ENCODE measurements at places on chromosomes 5 and 9. TPM values are rescaled to one million over a fixed set of nuclear protein-coding genes. Genes with fewer than 3 reads are reported as not detected.
A peak's percentile ranks its signal among the peaks of the same experiment; 100 is the strongest.

- H3K27me3 ChIP-seq = no peaks in the 10 kb centered on the region
- DNase-seq = peak; percentile 14
- no peak overlapping the region for H3K27ac ChIP-seq
- H3K36me3 ChIP-seq = no peaks in the 10 kb centered on the region
- H3K4me1 ChIP-seq = peaks cover 13% of the 10 kb centered on the region
Measured at GRCh38 chr9:83473488-83473971, 64.7 kb downstream of the FRMD3 start.

- no peaks in the 10 kb centered on the region for H3K27me3 ChIP-seq
- no peak overlapping the region for H3K4me3 ChIP-seq
- no peak for DNase-seq
Measured at GRCh38 chr9:124741662-124742061, 29.4 kb downstream of the NR6A1 start.

DNA sequence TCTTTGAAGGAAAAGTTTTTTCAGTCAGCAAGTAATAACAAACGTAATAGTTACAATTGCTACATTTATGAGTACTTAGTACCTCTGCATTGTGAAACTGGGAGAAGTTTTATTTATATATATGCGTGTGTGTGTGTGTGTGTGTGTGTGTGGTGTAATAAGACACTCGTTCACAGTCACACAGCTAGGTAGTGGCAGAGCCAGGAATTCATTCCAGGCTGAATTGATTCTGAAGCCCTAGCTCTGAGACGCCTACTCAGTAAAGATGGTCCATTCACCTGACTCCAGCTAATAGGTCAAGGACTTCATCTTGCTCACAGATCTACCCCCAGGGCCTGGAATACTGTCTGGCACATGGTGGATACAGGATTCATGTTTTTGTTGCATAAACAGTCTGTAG, 13.6 kb upstream of the CAST start:
- DNase-seq = peak; percentile 64
- no peaks in the 10 kb centered on the region for H3K36me3 ChIP-seq
- H3K4me1 ChIP-seq = peaks cover 16% of the 10 kb centered on the region
- no peak overlapping the region for H3K4me3 ChIP-seq

DNA sequence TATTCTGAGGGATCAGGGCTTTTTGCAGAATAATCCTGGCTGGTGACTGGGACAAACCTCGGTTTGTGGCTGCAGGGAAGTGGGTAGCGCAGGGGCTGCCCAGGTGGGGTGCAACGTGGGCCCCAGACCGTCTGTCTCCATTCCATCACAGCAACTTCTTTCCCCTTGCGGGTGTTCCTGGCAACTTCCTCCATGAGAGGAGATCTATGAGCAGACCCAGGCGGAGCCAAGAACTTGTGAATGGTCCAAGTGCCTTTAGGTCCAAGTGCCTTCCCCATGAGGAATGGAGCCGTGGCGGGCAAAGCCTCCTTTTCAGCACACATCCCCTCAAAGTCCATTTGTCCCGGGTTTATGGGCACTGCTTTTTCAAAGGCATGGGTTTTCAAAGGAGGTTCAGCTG, 136.5 kb downstream of the PHF2 start:
- no peaks in the 10 kb centered on the region for H3K36me3 ChIP-seq
- no peaks in the 10 kb centered on the region for H3K4me1 ChIP-seq
- DNase-seq = no peak
- no peaks in the 10 kb centered on the region for H3K27me3 ChIP-seq

DNA sequence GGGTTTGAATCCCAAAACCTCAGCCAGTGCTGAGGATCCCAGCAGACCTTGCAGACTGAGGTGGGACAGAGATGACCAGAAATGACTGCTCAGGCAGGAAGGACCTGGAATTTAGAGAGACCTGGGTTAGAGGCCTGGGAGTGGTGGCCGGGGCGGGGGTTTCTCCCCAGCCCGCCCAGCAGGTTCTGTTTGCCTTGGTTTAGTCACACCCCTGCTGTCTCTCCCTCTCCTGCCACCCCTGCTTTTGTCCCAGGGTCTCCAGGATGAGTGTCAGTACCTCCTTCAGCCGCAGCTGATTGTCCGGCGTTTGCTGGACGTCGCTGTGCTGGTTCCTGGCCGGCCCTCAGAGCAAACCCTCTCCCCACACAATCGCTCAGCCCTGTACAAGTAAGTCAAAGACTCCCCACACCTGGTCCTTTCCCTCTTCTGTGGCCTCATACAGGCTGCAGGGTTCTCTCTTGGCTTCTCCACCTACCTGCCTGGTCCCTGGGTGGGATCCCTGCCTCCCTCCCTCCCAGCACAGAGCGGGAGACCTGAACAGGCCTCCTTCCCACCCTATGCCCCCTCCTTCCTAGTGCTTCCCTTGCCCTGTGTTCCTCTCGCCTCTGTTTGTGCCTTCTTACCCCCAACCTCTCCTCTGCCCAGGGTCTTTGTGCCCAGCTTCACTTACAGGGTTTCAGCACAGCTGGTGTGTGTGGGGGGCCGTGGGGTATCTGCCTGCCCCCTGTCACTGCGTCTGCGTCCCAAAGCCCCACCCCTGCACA, 12.0 kb downstream of the TMEM8B start:
- no peak for DNase-seq
- H3K4me1 ChIP-seq = peaks cover 11% of the 10 kb centered on the region
- no peak overlapping the region for H3K4me3 ChIP-seq
- H3K36me3 ChIP-seq = no peaks in the 10 kb centered on the region
- peaks cover 10% of the 10 kb centered on the region for H3K27me3 ChIP-seq
- H3K27ac ChIP-seq = no peak overlapping the region

- H3K36me3 ChIP-seq = no peaks in the 10 kb centered on the region
- H3K27me3 ChIP-seq = no peaks in the 10 kb centered on the region
- DNase-seq = no peak
- no peak overlapping the region for H3K4me3 ChIP-seq
Measured at GRCh38 chr9:13450723-13451122, 171.2 kb upstream of the MPDZ start.

The SPINK13 gene
- not detected for total RNA-seq

The CCL27 gene
- 0.49 TPM for total RNA-seq

The RNF208 gene
- 2.5 TPM for total RNA-seq

The FRMPD1 gene
- not detected for total RNA-seq

The PSD2 gene
- not detected for total RNA-seq
